ENCODE measurements at places on chromosomes 13 and 19.

DNA sequence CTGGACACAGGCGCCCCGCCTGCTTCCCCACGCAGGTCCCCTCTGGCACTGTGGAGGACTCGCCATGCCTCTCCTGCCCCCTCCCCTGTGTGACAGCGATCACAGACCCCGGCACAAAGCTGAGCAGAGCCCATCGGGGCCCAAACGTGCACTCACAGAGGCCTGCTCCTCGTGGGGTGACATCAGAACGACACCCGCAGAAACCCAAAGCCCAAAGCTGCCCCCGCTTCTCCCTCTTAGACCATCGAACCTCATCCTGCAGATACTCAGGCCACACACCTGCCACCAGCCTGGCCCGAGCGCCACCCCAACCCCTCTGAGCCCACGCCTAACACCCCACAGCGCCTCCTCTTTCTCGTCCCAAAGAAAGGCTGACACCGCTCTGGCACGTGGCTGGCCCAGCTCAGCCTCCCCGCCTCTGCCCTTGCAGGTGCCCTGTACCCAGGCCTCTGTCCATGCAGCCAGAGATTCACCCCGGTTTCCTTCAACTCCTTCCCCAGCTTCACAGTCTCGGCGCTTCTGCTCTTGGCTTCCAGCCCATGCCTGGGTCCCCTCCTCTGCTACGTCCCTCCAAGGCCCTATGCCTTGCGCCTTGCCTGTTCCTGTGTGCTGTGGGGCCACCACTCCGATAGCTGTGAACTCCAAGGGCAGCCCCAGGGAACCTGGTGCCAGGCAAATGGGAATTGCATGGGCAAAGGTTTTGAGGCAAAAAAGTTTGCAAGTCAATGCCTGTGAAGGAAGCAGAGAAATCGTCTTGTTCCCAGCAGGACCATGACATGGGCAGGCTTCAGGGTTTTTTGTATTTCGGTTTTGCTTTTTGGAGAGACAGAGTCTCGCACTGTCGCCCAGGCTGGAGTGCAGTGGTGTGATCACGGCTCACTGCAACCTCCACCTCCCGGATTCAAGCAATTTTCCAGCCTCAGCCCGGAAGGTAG lies 831 bp upstream of the CBARP start:
- DNase-seq = no peak

DNA sequence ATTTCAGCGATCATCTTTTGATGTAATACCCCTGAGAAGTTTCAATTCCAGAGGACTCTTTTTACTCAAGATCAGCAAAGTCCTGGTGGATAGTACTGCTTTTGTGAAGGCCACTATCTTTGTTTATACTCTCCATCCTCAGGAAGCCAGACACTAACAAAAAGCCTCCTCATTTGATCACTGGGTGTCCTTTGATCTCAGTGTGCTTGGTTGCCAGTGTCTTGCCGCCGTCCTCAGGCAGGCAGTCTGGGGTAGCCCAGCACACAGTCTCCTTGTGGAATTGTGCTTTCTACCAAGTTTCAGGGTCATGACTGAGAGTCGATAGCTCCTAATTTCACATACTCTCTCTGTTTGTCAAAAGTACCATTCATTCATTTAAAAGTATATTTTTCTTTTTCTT lies 762.2 kb downstream of the EFNB2 start:
- no peak for DNase-seq

DNA sequence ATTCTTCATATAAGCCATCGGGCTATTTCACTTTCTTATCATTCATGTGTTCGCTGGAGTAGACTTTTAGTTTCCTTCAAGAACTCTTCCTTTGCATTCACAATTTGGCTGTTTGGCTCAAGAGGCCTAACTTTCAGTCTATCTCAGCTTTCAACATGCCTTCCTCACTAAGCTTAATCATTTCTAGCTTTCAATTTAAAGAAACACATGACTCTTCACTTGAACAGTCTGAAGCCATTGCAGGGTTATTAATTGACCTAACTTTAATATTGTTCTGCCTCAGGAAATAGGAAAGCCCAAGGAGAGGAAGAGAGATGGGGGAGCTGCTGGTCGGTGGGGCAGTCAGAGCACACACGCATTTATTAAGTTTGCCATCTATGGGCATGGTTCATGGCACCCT lies 158.1 kb downstream of the SUCLA2 start:
- DNase-seq = no peak

- no peak for DNase-seq
These were observed 50.4 kb downstream of the RASA3 start for GRCh38 chr13:114081761-114082681.

DNA sequence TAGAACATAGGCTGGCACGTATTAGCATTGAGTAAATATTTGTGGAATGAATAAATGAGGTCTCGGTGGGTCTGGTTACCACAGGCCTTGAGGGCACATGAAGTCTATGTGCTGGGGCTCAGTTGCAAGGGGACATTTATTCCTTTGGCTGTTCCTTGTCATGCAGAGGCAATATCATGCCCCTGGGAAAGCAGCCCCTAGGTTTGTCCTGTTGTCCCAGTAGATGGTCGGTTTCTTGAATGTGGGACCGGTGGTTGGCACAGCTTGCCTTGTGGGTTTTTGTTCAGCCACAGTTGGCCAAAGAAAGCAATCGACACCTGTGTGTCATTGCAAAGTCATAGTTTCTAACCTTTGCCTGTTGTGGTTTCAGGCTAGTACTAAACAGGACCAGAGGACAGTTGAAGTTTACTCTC lies 24.7 kb upstream of the GPR183 start:
- no peak for DNase-seq

DNA sequence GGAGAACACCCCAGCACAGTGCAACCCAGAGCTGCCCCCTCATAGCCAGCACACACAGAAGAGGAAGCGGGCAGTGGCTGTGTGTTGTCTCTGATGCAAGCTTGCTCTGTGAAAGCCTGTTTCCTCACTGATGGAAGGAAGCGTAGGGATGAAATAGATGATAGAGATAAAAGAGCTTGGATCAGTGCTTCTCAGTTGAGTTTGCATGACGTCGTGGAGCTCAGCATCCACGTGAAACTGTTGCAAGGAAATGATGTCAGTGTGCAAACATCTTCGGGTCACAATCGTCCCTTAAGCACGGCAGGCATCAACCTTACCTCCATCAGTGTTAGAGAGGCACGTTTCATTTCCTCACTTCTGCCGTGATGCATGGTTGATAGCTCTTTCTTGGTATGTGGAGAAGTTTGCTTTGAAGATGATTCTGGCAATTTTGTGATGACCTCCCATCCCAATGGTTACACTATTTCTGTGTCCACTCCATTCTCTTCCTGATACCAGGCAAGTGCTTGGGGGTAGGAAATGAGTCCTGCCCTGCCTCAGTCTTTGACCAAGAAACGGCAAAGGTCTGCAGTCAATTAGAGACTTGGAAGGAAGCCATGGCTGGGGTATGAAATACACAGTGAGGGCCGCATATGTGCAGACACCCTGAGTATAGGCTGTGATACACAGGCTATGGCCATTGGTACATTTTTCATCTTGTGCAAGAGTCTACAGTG lies 183.0 kb downstream of the ZNF536 start:
- DNase-seq = no peak

GRCh38 chr13:113155201-113155600 lies 3.2 kb upstream of the PROZ start:
- no peak for DNase-seq
